ENCODE measurements at places on chromosomes 7 and 10.

- DNase-seq = no peak
Observed at GRCh38 chr7:121447243-121447910, 51.3 kb upstream of the FAM3C start.

- DNase-seq = no peak
Observed at GRCh38 chr7:37056234-37056912, 332.1 kb upstream of the AOAH start.

GRCh38 chr10:73983096-73984047 is 14.5 kb upstream of the VCL start:
- DNase-seq = no peak

GRCh38 chr7:19713676-19714075 is 4.8 kb upstream of the POLR1F start:
- peak; percentile 42 for DNase-seq

DNA sequence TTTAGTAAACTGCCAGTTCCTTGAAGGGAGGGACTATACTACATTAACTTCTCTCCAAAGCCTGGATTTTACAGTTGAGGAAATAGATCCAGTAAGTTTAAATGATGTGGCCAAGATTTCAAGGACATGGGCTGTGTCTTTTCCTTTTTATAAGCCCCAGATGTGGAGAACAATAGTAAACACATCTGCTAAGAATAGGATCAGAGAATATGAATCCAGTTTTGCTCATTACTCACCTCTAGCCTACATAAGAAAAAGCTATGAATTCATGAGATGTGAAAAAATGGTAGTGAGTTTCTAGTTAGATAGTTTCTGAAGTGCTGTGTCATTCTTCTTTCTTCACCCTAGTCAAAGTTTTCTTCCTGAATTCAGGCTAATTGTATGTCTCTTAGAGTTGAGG is 38.6 kb downstream of the MAGI2 start:
- no peak for DNase-seq

DNA sequence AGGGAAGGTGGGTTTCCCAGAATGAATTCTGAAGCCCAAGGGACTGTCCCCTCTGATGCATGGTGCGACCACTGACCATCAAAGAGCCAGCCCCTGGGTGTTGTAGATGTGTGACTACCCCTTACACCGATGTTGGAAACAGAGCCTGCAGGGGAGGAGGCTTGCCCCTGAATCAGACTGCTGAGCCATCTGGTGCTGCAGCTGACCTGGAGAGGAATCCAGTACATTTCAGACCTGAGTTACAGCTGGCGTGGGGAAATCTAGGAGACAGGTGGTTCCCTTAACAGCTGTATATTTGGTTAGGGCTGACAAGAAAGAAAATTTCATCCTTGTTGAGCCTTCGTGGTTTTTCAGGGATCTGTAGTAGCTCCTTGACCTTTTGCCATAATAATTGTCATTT is 195.5 kb downstream of the CELF2 start:
- DNase-seq = no peak

DNA sequence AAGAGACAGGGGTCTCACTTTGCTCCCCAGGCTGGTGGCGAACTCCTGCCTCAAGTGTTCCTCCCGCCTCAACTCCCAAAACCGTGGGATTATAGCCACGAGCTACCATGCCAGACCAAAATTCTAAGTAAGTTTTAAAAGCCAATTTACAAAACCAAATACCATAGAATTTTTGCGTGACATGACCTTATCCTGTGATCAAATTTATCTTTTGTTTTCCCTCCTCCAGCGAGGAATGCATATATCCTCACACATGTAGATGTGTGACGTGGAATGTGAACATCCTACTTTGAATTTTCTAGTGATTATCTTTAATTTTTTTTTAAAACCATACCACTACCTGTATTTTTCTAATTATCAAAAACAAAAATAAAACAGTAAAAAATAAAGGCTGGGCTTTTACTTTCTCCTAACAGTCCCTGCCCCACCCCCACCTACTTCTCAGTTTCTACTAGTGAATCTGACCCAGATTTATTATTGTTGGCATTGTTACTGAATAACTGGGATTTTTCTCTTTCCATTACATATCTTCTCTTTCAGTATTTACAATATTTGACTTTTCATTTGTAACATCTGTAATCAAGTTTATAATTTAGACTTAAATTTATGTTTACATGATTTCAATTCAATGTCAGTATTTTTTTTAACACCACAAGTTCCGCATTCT is 26.0 kb downstream of the CYTH3 start:
- DNase-seq = no peak

DNA sequence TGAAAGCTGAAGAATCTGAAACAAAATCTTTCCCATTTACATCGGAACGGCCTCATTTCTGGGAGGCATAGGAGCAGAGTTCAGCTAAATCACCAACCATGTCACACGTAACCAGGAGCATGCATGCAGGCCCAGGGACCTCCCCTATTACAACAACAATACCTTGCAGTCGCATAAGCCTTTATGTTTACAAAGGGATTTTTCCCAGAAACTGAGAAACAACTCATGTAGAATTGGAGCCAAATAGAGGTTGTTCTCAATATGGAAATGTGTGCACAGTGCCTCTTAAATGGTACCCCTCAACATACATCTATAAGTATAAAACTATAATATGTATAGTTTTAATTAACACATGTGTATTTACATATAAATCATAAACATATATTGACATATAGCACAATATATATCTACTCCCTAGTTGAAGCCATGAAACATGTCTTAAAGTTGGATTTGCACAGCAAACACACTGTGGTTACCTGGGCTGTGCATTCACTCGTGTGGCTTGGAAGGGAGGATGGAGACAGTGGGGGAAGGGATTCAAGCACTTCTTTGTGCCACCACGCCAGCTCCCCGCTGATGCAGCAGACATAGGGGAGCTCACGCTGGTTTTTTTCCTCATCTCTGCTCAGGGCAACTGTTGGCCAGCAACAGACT is 35.0 kb upstream of the DGKI start:
- no peak for DNase-seq

GRCh38 chr10:32413513-32413912 is 32.4 kb upstream of the CCDC7 start:
- no peak for DNase-seq

DNA sequence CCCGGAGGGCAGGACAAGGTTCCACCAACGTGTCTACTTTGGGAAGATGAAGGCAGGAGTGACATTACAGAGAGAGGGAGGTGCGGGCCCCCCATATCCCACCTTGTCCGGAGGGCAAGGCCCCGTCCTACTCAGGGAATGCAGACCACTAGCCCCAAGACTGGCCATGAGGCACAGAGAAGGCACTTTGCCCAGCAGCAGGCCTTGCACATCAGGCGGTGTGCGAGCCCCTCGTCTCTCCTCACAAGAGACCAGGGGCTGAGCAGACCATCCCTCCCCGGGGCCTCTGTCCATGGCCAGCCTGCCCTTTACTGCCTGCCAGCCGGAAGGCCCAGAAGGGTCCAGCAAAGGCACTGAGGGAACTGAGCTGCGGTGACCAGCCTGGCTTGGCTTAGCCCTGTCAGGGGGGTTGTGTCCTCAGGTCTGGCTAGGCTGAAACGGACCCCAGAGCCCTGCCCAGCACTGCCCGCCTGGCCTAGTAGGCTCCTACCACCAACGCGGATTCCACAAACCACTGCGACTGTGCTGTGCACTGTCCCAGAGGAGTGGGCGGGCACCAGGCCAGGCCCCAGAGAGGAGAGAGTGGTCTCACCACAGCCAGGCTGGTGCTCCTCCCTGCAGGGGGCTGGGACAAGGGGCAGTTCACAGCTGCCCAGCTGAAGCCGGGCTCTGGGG is 16.7 kb downstream of the CAMK2B start:
- DNase-seq = no peak

DNA sequence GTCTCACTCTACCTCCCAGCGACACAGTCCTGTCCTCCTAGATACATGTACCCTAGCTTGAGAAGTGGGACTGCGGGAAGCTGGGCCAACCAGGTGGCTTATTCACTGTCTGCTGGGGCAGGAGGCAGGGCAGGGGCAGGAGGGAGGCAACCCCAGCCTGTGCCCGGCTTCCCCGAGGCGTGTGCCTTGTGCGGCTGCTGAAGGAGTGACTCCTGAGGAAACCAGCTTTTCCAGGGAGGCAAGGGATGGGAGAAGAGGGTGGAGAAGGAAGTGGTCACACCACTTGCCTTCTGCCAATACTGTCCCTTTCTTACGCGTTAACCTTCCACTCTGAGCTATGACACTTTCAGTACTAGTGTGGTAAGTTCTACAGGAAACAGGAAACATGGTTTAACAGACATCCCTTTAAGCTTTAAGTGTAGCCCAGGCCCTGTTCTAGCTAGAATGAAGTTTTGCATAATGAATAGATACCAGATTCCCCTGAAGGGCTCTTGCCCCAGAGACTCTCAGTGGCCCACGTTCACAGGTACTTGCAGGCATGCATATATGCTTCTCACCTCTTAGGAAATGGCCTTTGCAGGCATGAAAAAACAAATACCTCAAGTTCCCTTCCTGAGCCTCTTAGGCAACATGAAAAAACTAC is 40.6 kb downstream of the SYPL1 start:
- peak; percentile 83 for DNase-seq

DNA sequence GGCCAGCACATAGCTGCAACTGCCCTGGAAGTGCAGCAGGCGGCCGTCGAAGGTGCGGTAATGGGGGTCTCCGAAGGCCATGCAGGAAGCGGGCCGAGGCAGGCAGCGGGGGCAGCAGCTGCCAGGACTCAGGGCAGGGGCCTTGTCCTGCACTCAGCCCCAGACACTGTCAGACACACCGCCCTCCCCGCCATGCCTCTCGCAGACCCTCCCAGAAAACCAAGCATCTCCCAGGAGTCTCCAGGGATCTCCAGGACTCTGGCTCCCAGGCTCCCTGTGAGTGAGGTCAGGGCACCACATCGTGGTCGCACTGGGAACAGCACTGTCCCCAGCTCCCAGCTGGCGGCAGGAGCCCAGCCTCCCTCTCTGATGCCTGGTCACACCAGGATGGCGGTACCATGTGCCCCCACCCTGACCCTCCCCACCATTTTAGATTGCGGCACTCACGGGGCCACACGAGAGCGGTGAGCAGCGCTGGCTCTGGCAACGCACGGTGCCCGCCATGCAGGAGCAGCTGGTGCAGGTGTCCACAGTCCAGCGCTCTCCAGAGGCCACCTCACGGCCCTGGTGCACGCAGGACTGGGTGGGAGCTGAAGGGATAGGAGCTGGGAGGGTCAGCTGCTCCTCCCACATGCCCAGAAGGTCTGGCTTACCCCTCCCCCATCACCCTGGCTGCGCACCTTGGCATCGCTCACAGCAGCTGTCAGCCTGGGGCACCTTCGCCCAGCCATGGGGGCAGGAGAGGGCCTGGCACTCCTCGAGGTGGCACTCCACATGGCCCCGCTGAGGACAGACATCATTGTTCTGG is 17.5 kb downstream of the ATP6V1F start:
- no peak for DNase-seq

- no peak for DNase-seq
Observed at GRCh38 chr10:119447421-119447820, 95.1 kb downstream of the RGS10 start.

DNA sequence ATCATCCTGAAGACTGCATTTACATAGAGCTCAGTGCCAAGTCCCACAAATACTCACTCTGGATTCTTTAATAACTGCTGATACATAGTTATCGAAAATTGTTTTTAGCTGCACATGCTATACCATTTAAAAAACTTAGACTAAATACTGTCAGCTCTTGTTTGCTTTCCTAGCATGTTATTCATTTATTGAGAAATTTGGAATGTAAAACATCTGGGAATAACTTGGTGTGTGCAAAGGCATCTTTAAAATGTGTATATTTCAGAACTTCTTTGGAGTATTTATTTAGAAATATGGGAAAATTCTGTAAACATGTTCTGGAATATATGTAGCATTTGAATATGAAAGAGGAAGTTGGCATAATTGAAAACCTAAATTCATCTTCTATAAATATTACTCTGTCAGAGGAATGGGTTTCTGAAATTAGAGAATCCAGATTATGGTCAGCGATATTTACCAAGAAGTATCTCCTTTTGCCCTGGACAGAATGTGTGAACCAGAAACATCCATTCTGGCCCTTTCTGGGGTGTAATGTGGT is 119.7 kb downstream of the ARID5B start:
- no peak for DNase-seq

GRCh38 chr7:96657347-96658021 is 52.2 kb downstream of the SEM1 start:
- DNase-seq = no peak

DNA sequence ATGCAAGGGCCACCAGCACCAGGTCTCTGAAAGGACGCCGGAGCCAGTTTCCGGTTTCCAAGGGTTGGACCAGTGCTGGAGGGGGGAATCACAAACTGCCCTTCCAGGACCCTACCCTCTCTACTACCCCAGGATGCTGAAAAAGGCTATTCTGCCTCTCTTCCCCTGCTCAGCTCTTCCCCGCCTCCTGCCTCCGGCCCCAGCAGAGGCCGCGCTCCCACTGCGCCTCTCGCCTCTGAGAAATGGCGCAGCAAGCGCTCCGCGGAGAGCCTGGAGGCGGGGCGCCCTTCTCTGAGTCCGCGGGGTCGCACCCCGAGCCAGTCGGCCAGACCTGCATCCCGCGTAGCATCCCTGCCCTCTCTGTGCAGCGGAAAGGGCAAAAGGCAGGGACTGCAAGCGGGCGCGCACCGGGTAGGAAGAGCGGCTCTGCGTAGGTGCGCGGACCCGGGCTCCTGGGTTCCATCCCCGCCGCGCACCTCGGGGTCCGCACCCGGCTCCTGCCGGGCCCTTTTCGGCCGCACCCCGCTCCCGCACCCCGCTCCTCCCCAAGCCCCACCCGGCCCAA is 476 bp upstream of the RET start:
- DNase-seq = no peak

DNA sequence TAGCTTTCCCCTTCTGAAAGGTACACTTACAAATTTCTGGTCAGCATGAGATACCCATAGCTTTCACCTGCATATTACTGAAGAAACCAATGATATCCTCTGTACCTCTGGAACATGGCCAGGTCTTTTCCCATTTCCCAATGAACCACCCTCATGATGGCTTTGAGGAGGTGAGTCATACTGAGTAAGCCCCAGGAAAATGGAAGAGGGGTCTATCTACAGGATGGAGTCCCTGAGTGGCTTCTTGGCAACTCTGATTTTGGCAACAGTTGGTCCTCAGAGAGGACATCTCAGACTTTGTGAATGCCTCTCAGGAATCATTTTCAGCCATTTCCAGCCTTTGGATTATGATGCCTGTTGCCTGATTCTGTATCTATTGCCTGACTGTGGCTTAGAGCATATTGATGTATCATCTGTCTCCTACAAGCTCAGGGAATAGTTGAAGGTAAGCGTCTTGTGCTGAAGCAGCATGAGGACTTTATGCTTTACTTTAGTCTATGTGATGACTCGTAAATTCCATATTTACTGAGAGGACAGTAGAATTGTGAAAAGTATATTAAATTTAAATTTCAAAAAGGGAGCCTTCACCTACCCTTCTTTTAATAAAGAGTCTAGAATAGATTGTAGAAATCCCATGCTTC is 84.7 kb upstream of the DKK1 start:
- no peak for DNase-seq

DNA sequence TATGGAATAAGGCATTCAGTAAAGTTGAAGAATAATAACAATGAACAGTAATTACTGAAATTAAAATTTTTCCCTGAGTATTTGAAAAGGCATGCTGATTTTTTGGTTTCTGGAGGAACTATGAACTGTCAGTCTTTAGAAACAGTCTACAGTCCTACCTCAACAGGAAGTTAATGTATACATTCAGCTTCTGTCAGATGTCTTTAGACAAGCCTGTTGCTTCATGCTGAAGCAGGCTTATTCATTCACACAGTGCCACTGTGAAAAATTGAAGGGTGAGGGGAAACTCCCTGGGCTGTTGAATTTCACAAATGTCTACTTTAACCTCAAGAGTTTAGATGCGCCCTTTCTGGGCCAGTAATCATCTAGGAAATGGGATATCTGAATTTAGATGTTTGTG is 3.5 kb downstream of the NRF1 start:
- DNase-seq = no peak
